ENCODE measurements at places on chromosomes 3 and 15.

DNA sequence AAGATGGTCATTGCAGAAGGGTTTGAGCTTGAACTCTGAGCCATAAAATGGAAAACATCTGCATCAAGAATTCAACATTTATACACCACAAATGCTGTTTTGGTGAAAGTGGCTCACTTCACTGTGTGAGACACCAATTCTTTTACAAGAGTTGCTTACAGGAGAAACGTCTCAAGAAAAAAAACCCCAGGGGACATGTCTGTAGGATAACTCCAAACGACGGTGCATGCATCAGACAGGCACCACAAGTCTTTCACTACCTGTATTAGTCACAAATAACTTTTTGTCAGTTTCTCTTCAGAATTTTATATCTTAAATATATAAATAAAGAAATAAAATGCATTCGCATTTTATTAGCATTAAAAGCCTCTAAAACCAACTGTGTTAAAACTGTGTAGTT lies 164.3 kb downstream of the EFHB start:
- no peak for DNase-seq

DNA sequence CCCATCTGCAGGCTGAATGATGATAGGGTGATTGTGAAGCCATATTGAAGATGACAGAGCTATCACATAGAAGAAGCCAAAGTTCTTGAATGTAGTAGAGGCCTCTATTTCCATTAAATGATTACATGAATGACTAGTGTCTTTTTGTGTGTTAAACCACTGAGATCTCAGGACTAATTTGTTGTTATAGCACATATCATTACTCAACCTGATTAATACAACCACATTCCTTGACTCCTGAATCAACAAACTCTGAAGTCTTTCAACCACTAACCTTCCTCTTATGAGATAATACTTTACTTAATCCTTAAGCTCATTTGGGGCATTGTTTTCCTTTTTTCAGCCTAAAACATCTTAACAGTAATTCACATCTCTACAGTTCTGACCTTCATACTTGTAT lies 564.5 kb upstream of the ADAMTS9 start:
- DNase-seq: no peak

GRCh38 chr3:113552851-113553250 lies 20.5 kb downstream of the SIDT1 start:
- DNase-seq: peak; percentile 51

DNA sequence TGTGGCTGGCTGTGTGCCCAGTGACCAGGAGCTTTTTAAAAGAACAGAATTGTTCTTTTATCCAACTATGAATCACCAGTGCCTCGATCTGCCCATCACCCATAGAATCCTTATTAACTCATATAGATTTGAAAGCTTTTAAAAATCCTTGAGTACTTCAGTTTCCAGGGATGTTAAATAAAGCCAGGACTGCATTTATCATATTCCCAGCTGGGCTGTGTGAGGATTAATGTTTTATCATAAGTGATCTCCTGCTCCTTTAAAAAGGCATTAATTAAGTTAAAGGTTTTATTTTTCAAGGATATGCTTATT lies 234.0 kb downstream of the MYRIP start:
- DNase-seq: no peak

DNA sequence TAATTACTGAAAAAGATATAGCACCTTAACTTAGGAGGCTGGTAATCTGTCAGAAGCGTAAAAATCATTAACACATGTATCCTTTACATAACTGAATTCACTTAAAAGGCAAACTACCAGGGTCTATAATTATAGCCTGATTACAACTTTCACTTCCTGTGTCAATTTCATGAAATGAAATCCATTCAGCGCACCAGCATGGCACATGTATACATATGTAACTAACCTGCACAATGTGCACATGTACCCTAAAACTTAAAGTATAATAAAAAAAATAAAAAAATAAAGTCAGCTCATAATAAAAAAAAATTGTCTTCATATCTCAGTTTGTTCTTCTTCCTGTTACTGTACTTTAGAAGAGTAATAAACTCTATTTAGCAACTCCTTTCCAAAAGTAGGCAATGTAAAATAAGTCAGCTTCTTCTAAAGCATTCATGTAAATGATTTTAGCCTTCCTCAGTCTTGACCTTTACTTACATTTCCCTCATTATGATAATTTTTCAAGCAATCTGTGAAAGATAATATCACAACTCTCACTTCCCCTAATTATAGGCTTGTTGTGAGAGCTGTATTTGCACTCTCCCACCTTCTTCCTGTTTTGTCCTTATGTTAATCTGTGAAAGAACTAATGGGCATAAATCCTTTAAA lies 50.1 kb downstream of the KBTBD8 start:
- no peak for DNase-seq

GRCh38 chr15:59373215-59373614 lies 544 bp upstream of the MYO1E start:
- no peak for DNase-seq

DNA sequence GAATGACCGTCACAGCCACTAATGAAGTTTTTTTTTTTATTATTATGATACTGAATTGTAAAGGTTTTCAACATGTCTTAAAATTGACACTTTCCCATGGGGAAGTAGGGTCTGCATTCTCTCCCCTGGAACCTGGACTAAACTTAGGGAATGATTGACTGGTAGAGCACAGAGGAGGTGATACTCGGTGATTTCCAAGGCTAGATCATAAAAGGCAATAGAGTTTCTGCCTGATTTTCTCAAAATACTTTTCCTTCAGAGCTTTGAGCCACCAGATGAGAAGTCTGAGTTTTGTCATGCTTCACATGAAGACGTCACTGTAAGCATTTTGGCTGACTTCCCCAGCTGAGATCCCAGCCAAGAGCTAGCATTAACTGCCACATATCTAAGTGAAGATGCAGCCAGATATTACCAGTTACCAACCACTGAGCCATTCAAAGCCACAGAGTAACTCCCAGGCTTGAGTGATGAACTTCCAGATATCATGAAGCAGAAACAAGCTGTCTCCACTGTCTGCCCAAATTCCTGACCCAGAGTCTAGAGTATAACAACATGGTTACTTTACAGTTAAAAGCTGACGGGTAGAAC lies 105.8 kb downstream of the LSAMP start:
- DNase-seq: no peak

- no peak for DNase-seq
Measured at GRCh38 chr15:41530363-41530956, 13.6 kb downstream of the RPAP1 start.

GRCh38 chr3:13655061-13655913 lies 106.4 kb downstream of the FBLN2 start:
- peak; percentile 60 for DNase-seq

DNA sequence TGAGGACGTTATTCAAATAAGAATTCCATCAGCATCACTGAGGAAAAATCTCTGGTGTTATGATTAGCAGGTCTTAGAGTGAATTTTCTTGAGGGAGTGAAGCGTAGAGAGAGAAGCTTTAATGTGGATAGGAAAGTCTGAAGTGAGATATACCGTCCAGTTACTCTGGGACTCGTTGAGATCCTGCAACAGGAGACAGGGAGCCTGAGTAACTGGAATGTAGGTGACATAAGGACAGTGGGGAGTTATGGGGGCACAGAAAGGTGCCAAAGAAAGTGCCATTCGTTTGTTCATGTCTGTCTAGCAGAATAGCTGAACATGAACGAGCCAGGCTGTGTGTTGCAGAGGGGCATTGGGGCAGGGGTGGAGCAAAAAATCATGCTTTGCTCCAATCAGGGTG lies 9.4 kb upstream of the BUB1B start:
- DNase-seq: no peak
